Right renal pelvis (tissue), 4 donors: ENCODE measurements at places on chromosomes 6 and 20.

DNA sequence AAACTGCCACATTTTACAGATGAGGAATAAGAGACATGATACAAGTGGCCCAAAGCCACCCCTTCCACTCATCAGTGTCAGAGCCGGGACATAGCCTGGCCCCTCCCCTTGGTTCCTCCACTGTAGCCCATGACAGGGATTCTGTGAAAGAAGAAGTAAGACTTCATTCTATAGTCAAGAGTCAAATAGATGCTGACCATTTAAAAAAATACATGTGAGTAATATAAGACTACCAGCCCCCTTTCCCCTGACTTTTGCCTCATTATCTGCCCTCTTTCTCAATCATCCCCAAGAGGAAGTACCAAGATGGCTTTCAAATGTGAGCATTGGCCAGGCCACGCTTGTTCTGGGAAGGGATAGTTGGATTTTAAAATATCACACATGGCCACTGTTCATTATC lies 57.8 kb upstream of the TAB2 start:
- DNase-seq, result no peak

DNA sequence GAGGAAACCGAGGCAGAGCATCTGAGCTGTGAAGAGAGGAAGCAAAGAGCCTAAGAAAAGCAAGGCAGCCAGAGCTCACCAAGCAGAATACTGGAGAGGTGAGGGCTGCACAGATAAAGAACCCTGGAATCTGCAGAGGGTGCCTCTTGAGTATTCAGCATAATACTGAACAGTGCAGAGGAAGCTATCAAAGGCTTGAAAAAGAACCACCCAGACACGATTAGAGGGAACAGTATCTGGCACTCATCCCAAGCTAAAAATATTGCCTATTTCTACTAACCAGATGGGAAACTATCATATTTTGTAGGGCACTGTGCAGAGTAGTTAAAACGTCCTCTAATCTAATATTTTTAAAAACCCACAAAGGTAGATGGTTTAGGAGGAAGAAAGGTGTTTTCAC lies 41.8 kb upstream of the OPRM1 start:
- no peak for DNase-seq

GRCh38 chr20:23397961-23398360 lies 23.3 kb downstream of the NAPB start:
- DNase-seq, result no peak

DNA sequence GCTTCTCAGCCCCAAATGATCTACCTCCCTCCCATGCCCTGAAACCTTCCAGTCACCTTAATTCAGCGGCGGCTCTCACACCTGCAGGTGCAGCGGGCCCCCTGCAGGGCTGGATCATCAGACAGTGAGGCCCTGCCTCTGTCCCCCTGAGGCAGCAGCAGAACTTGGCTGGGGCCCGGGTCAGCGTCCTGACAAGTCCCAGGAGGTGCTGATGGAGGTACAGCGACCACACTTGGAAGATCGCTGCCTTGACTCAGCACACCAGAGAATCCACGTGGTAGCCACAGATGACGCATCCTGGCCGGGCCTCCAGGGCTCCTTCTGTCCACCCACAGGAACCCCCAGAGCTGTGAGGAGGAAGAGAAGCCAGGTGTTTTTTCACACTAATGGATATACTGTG lies 116.4 kb upstream of the THBS2 start:
- no peak for DNase-seq

GRCh38 chr6:7859591-7859990 lies 51.0 kb downstream of the TXNDC5 start:
- DNase-seq, result no peak

GRCh38 chr20:56628873-56629463 lies at the start of gene TFAP2C:
Gene TFAP2C, plus strand, starts transcription at chr20:56629306. Its CDS starts 239 bp downstream, at chr20:56629545.
- DNase-seq, result no peak
